ENCODE measurements at places on chromosomes 6 and 20.

DNA sequence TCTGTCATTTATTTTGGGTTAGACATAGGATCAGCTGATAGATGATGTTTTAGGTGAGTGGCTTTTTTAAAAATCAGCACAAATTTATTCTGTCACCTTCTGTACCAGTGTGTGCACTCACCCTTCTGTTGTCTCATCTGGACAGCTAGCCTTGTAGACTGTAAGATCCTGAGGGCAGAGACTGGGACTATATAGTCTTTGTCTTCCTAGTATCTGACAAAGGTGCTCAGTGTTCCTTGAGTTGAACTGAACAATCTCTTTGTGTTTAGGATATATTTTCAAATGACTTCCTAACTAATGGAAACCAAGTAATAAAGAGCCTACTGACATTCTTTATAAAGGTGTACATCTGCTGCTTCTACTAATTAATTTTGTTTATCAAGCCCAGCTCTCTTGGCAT is 3.0 kb downstream of the DCBLD1 start:
- DNase-seq = no peak

- no peak for DNase-seq
Measured at GRCh38 chr6:139550361-139550760, 175.9 kb upstream of the CITED2 start.

DNA sequence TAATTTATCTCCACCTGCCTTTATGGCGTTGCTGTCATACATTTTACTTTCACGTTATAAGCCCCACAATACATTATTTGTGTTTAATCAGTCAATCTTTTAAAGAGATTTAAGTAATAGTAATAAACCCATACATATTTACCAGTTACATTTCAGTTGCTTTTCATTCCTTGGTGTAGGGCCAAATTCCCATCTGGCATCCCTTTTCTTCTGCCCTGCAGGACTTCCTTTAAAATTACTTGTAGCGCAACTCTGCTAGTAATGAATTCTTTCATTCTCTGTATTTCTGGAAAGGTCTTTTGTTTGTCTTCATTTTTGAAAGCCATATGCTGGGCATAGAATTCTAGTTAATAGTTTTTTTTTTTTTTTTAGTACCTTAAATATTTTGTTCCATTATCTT is 24.9 kb downstream of the ZNF334 start:
- no peak for DNase-seq

DNA sequence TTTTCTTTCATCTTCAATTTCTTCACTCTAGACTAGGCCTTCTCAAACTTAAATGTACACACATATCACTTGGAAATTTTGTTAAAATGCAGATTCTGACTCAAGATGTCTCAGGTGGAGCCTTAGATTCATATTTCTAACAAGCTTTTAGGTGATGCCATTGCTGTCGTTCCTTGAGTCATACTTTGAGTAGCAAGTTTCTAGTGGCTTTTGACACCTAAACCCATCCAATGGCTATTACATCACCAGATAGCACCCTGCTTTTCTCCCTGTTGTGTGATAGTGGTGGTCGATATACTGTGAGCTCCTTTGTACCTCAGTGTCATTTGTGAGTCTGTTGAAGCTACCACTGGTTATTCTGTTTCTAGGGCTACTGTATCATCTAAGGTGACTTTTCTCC is 34.8 kb upstream of the BAG2 start:
- DNase-seq = no peak

DNA sequence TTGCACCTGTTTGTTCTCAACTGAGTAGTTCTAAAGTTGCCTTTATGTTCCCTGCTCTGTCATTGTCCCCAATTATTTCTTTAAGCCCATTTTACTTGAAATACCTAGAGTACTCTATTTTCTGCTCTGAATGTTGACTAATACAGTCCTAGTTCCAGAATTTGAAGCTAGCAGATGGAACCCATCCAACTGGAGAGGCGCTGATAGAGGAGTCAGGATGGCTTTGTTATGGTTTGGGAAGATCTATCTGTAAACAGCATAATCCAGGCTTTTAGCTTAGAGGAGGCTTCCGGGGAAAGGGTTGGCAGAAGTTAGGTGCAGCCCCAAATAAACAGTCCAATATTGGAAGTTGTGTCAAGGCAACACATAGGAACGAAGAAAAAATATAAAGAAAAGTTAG is 927.7 kb downstream of the TFAP2A start:
- DNase-seq = no peak

DNA sequence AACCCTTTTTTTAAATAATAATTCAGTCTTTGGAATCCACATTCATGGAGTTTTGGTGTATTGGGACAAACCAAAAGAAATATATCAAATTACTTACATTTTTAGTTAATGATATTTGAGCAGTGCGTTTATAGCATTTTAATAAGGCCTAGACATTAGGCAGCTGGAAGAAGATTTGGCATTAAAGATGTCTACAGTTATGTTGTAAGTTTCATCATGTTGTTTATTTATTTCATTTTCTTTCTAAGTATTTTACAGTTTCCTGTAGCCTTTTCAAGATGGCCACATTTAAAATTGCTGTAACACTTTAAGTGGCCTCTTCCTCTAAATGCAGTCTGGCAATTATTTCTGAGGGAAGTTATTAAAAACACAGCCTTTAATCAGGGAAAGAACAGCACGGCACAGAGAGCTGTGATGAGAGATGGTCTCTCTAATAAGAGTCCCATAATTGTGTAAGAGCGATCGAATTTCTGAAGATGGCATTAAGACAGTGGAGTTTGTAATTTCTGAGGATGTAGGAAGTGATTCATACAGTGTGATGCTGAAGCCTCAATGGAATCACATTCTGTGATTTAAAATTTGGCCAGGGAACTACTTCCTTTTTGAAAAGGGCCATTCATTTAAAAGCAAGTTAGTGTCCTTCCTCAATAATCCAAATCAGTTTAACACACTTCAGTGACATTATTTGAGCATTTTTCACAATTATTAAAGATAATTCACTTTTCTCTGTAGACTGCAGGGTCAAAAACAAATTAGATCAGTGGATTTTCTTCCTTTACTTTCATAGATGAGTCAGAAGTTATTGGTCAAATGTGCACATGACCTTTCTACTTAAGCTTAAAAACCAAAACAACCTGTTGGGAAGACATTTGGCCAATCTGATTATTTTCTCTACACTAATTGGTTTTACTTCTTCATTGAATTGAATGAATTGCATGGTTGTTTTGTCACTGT is 52.4 kb upstream of the EDN3 start:
- DNase-seq = no peak

GRCh38 chr6:38155621-38156204 is 336.2 kb downstream of the ZFAND3 start:
- DNase-seq = no peak

- DNase-seq = peak; percentile 29
Measured at GRCh38 chr6:7865781-7866180, 44.8 kb downstream of the TXNDC5 start.

DNA sequence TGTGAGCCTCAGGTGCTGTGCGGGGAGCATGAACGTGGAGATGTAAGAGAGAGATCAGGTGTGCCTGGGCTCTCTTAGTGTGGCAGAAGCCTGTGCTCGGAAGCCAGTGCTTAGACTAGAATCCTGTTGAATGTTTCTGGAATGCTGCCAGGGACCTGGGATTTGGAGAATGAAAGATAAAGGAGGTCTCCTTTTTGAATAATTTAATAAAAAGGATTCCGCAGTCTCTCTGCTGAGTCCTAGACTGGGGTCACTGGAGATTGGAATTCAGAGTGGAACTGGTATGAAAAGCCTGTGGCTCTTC is 18.8 kb upstream of the EFCAB8 start:
- DNase-seq = no peak

GRCh38 chr6:22146931-22147701 is 149.7 kb downstream of the PRL start:
- no peak for DNase-seq

DNA sequence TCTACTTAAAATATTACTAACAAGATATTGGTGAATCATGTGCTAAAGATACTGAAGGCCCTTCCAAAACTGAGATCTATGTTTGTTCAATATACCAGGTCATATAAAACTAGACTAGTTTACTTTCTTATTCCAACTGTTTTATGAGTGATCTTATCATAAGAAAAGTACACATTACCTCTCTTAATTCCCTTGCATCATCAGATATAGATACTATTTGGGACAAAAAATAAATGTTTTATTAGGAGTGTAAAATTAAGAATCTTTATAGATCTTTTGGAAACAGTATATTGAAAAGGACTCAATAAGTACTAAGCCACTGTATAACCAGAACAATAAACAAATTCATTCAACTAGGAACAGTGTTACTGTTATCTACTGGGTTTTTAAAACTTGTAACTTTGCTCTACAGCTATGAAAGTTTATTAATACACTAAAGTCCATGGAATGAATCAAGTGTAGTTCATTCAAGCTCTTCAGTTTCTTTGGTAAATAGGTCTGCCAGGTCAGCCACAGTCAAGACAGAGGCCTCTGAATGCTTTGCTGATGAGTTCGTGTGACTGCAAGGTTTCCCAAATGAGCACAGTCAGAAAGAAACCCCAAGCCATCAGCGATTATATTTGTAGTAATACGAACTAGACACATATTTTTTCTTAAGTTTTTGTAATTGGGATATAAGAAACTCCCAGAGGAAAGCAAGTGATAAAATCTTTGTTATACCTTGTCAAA is 71.8 kb upstream of the FBXO30 start:
- no peak for DNase-seq

GRCh38 chr20:36467076-36467999 is 74.0 kb upstream of the MYL9 start:
- DNase-seq = no peak

DNA sequence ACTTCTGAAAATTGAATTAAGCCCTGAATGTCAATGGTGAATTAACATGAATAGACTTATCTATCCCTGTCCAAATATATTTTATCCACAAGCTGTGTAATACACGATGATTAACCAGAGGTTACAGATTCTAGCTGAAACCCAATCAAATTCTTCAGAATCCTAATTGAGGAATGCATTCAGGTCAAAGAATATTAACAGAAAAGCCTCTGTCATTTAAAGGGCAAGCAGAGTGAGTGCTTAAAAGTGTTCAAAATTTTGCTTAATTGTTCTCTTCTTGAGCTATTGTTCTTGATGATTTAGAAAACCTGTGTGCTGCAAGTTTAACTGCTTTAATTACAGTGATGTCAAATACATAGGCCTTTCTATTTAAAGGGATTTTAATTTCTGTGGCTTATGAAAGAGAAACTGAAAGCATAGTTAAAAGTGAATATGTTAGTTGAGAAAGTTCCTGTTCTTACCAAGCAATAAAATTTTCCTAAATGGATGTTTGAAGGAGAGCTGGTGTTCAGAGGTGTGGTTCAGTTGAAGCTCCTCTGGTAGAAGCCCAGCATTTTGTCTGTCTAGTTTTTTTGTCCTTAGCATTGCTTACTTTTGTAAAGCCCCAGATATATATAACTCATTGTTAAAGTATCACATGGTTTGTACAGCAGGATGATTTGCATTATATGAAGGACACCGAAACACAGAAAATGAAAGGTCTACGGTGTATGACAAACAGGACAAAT is 466.3 kb upstream of the PLCB4 start:
- no peak for DNase-seq

- DNase-seq = no peak
Measured at GRCh38 chr6:52512199-52512598, 64.7 kb downstream of the TRAM2 start.

DNA sequence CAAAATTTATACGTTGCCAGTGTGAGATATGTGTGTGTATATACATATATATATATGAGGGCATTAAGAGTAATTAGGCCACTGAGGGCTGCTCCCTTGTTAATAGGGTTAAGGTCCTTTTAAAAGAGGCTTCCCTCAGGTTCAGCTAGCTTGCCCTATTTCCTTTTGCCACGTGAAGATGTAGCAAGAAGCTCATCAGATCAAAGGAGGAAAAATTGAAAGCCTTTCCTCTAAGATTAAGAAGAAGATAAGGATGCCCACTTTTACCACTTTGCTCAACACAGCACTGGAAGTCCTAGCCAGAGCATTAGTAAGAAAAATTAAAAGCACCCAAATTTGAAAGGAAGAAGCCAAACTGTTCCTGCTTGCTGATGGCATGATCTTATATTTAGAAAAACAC is 33.2 kb upstream of the ISM1 start:
- DNase-seq = no peak
